RCC 7860 (cell line): ENCODE measurements at places on chromosomes 7 and 10.

GRCh38 chr7:13055732-13056368 is 368.4 kb downstream of the ARL4A start:
- no peak for DNase-seq

GRCh38 chr10:90125456-90126255 is 424.3 kb downstream of the KIF20B start:
- no peak for DNase-seq

- no peak for DNase-seq
Observed at GRCh38 chr10:778626-779330, 89.3 kb upstream of the DIP2C start.

GRCh38 chr10:1362589-1363445 is 306.6 kb downstream of the WDR37 start:
- no peak for DNase-seq

- no peak for DNase-seq
Observed at GRCh38 chr10:7261351-7261750, 149.5 kb downstream of the SFMBT2 start.

- no peak for DNase-seq
Observed at GRCh38 chr10:126549344-126549743, 121.1 kb downstream of the C10orf90 start.

DNA sequence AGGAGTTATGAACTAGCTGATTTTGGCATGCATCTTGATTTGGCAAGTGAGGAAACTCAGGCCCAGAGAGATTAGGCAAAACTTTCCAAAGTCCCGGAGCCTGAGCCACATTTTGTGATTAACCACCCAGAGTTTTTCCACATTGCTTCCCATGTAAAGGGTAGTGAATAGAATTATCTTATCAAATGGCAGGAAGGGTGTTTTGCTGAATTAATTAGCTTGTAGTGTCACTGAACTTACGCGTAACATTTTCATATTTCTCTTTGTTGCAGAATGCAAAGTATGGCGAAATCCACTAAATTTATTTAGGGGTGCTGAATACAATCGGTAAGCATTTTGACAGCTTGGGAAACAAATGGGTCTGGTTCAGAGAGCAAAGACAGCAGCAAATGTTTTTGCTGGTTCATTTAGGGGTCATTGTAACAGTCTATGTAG is 176.2 kb downstream of the ST7 start:
- no peak for DNase-seq

DNA sequence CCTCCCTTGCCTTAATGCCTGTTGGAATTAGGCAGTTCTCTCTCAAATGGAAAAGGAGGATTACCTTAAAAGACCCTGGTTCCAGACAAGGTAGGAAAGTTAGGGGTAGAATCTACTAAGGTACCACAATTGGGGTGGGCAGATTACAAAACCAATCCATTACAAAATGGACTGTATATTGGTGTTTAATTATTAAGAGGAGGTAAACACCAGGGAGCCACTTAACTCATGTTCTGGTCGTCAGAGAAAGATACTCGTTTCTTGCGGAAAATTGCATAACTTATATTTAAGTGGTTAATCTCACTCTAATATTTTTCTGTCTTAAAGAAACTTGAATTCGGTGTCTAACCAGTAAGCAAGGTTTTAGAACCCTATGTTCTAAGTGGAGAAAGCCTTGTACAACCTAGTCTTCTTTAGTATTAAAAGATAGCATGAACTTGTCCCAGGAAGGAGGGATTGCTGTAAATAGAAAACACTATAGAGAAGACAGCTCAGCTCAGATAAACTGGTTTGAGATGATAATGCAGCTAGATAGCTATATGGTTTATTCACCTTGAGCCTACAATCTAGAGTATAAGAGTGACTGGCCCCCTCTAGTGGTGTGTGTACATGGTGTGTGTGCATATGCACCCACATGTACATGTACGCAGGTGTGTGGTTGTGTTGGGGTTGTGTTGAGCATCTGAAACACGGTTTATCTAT is 58.0 kb upstream of the STRIP2 start:
- DNase-seq, result peak; percentile 34
